Osteocyte (in vitro differentiated cells): ENCODE measurements at places on chromosomes 16 and 17. TPM values are rescaled to one million over a fixed set of nuclear protein-coding genes. Genes with fewer than 3 reads are reported as not detected.

DNA sequence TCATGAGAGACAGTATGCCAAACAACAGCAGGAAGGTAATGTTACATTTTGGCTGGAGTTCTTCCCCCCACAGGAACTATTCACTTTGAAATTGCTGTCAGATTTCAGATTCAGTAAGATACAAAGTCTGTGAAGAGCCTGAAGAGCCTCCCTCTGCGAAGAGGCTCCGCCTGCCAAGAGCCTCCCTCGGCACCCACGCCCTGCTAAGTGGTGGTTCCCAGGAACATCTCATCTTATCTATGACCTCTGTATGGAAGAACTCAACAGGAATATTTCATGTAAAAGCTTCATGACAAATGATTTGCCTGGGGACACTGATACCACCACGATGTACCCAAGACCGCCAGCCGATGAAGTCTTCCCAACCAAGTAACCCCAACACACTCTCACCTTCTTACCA is 3.2 kb downstream of the ZC3H7A start:
- no peaks in the 10 kb centered on the region for H3K27me3 ChIP-seq
- peak overlapping the region; percentile 42 for H3K4me3 ChIP-seq
- DNase-seq = no peak
- peak overlapping the region; percentile 91 for H3K27ac ChIP-seq

DNA sequence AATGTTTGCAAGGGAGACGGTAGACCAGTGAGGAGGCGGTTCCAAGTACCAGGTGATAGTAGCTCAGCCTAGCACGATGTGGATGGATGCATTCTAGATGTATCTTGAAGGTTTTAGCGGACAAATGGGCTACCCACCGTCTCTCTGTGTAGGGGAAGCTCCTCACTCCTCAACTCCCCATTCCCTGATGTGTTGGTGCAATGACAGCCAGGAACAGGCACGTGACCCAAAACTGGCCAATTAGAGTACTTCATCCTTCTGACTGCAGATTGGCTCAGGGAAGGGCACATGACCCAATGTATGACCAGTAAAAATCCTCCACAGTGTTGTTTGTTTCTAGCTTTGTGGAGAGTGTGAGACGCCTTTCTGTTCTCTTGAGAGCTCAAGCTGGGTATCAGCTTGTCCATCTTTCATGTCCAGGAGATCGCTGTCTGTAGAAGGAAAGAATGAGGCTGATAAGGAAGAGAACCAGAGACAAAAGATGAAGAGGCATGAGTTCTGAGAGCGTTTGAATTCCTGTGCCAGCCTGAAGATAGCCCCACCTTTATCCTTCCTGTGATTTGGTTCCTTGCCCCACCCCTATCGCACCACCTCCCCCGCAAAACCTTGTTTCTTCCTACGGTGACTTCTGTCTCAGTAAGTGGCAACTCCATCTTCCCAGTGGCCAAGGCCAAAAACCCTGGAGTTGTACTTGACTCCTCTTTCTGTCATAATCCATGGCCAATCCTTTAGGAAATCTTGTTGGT is 2.3 kb upstream of the BORCS6 start:
- H3K4me3 ChIP-seq = no peak overlapping the region
- no peak overlapping the region for H3K27ac ChIP-seq
- no peaks in the 10 kb centered on the region for H3K36me3 ChIP-seq
- no peaks in the 10 kb centered on the region for H3K27me3 ChIP-seq

- H3K4me1 ChIP-seq = no peaks in the 10 kb centered on the region
- H3K27me3 ChIP-seq = peaks cover 2% of the 10 kb centered on the region
- no peak for DNase-seq
- no peaks in the 10 kb centered on the region for H3K36me3 ChIP-seq
Observed at GRCh38 chr16:10852948-10853347, 24.1 kb upstream of the CIITA start.

GRCh38 chr16:50400967-50401348 is 32.2 kb upstream of the BRD7 start:
- no peaks in the 10 kb centered on the region for H3K36me3 ChIP-seq
- H3K27me3 ChIP-seq = peaks cover 4% of the 10 kb centered on the region
- DNase-seq = peak; percentile 59
- no peaks in the 10 kb centered on the region for H3K4me1 ChIP-seq

- H3K4me1 ChIP-seq = no peaks in the 10 kb centered on the region
- no peak for DNase-seq
- H3K27ac ChIP-seq = no peak overlapping the region
- H3K36me3 ChIP-seq = no peaks in the 10 kb centered on the region
Observed at GRCh38 chr17:286571-286970, 66.0 kb downstream of the RPH3AL start.

DNA sequence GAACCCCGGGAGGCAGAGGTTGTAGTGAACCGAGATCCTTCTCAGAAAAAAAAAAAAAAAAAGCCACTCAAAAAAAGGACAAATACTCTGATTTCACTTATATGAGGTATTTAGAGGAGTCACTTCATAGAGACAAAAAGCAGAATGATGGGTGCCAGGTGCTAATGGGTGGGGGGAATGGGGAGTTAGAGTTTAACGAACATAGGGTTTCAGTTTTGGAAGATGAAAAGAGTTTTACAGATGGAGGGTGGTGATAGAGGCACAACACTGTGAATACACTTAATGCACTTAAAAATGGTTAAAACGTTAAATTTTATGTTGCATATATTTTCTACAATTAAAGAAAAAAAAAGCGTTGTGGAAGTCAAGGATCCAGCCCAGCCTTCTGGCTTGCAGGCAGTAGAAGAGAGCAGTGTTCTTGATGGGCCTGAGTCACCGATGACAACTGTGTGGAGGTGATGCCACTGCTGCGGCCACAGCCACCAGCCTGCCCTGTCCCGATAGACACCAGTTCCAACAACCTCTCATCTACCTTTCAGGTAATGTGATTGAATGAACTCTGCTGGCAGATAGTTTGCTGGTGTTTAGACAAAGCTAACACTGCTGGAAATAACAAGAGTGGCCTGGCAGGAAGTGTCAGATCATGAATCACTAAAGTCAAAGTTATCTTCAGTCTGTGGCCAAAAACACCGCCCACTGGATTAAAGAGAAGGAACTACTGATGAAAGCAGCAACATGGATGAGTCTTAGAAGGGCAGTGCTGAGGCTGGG is 49.9 kb upstream of the COX10 start:
- no peak for DNase-seq
- peaks cover 3% of the 10 kb centered on the region for H3K36me3 ChIP-seq
- no peak overlapping the region for H3K4me3 ChIP-seq

DNA sequence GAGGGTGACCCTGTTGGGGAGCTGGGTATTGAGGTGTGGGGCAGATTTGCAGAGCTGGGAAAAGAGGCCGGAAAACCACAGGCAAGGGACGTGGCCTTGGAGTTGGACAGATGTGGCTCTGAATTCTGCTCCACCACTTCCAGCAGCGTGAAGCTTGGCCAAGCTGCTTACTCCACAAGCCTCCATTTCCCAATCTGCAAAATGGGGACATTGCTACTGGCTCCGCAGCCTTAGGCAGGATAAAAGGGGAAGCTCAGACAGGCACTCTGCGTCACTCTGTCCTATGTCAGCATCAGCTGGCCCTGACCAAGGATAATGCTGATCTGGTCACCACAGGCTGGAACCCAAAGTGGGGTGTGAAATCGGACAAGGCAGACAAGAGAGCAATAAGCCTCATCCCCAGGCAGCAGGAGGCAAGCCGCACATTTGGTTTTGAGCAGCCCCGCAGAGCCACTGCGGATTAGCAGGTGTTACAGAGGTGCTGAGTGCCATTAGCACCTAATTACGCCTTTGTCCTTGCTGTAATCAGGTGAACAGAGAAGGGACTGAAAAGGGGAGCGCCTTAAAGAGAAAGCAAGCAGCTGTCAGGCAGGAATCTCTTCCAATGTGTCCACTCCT is 54.8 kb downstream of the SDK2 start:
- no peak overlapping the region for H3K27ac ChIP-seq
- no peaks in the 10 kb centered on the region for H3K36me3 ChIP-seq
- H3K4me1 ChIP-seq = peaks cover 9% of the 10 kb centered on the region
- H3K27me3 ChIP-seq = peaks cover 3% of the 10 kb centered on the region

DNA sequence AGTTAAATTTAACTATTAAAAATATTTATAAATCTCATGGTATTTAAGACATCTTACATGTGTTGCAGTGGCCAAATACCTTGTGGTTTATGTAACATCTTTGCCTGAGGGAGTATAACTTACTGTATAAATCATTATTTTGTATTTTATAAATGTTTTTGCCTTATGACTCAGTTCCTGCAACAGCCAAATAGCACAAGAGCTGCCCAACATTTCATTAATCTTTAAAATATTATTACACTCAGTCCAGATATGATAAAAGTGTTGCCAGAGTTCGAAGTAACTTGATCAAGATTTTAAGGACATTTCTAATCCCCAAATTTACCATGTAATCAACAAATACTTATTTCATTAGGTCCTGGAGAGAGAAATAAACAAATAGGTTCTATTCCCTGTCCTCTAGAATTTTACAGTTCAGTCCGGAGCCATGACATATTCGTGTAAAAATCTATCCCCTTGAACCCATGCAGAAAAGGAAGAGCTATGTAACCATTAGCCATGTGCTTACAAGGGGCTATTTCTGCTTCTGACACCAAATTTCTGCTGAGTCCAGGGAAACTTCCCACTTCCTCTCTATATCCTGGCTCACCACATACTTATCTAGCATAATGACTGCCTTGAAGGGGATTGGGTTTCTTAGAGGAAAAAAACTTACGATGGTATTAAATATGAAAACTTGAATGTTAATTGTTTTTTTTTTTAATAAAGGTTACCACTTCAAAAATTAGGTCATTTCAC is 44.0 kb downstream of the IRX6 start:
- H3K4me1 ChIP-seq = peaks cover 26% of the 10 kb centered on the region
- H3K27ac ChIP-seq = no peak overlapping the region
- H3K4me3 ChIP-seq = no peak overlapping the region
- H3K36me3 ChIP-seq = no peaks in the 10 kb centered on the region

DNA sequence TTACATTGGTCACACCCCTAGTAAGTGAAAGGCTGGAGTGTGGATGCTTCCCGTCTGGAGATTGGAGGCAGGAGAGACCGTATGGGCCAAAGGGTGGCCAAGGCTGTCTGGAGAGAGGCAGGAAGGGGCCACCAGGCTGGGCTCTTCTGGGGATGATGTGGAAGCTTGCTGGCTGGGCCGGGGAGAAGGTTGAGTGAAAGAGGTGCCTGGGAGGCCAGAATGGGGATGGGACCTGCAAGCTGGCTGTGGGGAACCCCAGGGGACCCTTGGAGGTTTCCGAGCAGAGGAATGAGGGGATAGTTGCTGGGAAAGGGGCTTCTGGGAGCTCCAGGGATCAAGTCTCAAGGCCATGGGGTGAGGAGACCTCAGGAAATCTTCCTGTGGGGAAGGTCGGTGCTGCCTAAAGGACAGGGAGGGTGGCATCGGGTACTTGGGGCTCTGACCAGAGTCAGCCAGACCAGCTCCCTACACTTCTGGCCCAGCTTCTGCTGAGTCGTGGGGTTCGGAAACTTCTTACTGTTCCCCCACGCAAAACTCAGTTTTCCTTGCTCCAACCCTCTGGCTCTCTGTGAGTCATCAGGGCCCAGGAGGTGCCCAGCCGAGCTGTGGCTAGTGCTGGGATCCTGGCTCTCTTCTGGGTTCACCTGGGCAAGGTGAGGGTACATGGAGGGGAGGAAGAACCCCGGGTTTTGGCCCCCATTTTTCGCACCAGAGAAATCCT is 3.1 kb downstream of the MRC2 start:
- H3K27me3 ChIP-seq = no peaks in the 10 kb centered on the region
- H3K4me3 ChIP-seq = peak overlapping the region; percentile 95
- peaks cover 18% of the 10 kb centered on the region for H3K36me3 ChIP-seq
- peaks cover 74% of the 10 kb centered on the region for H3K4me1 ChIP-seq
- H3K27ac ChIP-seq = peak overlapping the region; percentile 99
- no peak for DNase-seq

The PDILT gene
- total RNA-seq = not detected in 2 replicates

The EPX gene
- not detected in 2 replicates for total RNA-seq

The CACNA1G gene
- total RNA-seq = 0.10 and 0.11 TPM in 2 replicates

The CCL4L2 gene
- total RNA-seq = not detected in 2 replicates

The MT1X gene
- 63.8 and 67.5 TPM in 2 replicates for total RNA-seq
